ENCODE measurements at places on chromosomes 11 and 22.

GRCh38 chr22:42078469-42079318, 806 bp upstream of the SMDT1 start:
- DNase-seq: no peak

GRCh38 chr11:15161790-15162189, 47.1 kb downstream of the INSC start:
- no peak for DNase-seq

- no peak for DNase-seq
These were observed 49.2 kb upstream of the EMID1 start for GRCh38 chr22:29156507-29156906.

- DNase-seq: no peak
These were observed 87.1 kb downstream of the TENM4 start for GRCh38 chr11:79353706-79354105.

GRCh38 chr11:132848336-132848735, 684.0 kb downstream of the OPCML start:
- DNase-seq: no peak

DNA sequence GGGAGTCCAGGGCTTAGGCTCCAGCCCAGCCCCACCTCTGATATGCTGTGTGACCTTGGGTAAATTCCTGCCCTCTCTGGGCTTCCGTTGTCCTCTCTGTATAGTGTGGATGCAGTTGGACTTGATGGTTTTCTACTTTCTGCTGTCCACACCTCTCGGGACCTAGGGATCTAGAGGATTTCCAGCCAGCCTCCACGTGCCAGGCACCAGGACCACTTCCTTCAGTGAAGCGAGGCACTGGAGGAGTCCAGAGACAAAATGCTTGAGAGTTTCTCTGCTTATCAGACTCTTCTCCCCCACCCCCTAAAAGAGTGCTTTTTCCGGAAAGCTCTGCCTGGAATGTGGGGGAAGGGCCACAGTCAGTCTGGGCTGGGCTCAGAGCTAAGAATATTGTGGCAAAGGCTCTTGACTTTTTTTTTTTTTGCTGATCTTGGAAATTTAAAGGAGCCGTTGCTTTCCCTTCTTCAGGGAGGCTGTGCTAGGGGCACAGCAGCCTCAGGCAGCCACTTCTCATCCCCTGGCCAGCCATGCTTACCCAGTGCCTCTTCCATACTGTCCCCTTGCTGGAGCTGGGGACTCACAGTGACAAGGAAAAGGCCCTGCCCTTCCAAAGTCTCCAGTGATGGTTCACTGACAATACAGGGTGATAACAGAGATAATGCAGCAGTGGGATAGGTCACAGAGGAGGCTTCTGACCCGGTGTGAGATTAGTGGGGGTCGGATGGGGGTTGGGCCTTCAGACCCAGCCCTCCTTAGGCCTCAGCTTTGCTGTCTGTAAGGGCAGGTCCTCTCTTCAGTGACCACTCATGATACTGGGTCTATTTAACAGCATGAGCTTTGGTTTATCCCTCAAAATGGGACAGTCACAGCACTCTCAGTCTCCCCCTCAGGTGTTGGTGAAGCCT, 2.9 kb upstream of the SERPINH1 start:
- DNase-seq: no peak

DNA sequence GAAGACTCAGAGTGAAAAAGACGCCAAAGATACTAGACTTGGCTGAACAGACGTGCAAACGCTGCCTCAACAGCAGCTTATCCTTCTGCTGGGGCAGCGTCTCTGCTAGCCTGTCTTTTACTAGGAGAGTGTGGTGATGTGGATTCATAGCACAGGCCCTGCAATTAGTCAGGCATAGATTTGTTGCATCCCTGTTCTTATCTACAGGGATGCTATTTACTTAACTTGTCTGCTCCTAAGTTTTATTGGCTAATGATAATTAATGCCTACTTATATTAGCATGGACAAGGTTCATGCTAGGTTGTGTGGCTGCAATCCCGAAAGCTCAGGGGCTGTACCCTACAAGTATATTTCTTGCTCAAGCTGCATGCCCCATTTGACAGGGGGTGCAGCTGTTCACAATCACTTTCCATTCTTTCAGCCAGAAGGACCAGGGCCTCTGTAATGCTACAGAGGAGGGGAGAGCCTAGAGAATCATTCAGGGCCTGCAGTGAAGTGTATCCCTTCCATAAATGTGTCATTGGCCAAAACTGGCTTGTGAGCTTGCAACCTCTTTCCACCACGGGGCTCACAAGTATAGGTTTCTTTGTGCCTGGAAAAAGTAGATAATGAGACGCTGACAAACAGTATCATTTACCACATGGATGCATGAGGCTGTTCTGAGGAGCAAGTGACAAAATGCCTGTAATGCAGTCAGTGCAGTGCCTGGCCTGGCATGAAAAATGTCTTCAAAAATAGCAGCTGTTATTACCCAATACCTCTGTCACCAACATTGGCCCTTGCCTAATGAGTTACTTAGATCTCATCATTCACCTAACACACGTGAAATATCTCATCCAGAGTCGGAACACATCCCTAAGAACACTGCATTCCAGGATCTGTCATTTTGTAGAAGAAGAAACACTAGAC, 685.8 kb upstream of the API5 start:
- DNase-seq: no peak

GRCh38 chr11:96232132-96232531, 110.9 kb downstream of the MAML2 start:
- DNase-seq: no peak

DNA sequence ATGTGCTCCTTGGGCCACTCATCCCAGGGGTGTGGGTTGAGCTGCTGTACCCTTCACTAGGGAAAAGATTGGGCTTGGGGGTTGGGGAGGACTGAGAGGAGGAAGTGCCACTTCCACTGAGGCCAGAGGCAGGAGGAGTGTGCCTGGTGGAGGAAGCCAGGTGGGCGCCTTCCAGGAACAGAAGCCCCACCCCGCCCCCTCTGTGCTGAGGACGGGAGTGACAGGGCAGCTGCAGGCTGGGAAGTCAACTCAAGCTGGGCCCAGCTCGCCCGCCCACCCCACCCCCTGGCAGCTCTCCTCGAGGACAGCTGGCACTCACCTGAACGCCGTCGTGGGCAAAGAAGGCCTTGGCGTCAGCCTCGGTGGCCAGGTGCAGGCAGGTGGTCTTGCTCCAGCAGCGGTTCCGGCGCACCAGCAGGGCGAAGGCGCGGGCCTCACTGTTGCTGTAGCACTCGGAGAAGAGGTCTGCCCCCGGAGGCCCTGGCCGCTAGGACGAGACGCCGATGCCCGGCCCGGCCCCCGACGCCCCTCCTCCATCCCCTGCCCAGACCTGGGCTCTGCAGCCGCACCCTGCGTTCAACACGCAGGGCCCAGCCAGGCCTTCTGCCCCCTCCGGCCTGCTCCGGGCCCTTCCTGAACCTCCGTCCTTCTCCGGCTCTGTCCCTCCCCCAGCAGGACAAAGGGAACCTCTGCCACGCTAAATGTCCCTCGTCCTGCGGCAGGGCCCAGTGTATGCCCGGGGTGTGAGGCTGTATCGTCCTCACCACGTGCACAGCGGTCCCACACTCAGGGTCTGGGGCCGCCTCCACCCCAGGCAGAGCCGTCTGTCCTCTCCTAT, 13.4 kb downstream of the TSSC4 start:
- DNase-seq: no peak

GRCh38 chr11:95799546-95799945, 9.2 kb downstream of the CEP57 start:
- DNase-seq: no peak

GRCh38 chr11:92329137-92329536, 104.5 kb downstream of the FAT3 start:
- DNase-seq: no peak

GRCh38 chr11:36015799-36016198, 71.9 kb downstream of the LDLRAD3 start:
- no peak for DNase-seq

DNA sequence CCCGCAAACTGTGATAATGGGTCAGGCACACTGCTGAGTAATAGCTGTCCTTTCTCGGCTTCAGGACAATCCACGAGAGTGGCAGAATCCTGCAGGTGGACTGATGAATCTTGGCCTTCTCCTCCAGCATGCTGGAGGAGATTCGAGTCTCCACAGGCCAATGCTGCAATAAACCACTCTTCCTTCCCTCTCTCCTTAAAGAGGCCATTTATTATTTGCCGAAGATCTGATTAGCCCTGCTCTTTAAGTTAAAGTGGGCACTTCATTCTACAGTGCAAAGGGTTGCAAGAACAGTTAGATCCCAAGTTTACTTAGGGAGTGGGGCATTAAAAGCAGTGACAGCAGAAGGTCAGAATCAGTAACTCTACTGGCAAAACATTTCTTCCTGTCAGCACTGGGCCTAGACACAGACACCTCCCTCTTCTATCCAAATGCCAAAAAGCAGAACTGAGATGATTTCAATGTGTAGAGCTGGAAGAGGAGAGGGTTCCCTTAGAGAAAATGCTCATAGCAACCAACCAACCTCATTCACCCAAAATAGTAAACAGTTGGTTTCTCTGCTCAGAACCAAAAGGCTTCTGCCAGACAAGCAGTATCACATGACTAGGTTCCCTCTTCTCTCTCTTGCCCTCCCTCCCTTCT, 121.7 kb downstream of the SGSM3 start:
- no peak for DNase-seq

- no peak for DNase-seq
These were observed 30.5 kb downstream of the NEFH start for GRCh38 chr22:29510542-29510941.

GRCh38 chr11:83727251-83727650, 441.1 kb upstream of the CCDC90B start:
- DNase-seq: no peak

DNA sequence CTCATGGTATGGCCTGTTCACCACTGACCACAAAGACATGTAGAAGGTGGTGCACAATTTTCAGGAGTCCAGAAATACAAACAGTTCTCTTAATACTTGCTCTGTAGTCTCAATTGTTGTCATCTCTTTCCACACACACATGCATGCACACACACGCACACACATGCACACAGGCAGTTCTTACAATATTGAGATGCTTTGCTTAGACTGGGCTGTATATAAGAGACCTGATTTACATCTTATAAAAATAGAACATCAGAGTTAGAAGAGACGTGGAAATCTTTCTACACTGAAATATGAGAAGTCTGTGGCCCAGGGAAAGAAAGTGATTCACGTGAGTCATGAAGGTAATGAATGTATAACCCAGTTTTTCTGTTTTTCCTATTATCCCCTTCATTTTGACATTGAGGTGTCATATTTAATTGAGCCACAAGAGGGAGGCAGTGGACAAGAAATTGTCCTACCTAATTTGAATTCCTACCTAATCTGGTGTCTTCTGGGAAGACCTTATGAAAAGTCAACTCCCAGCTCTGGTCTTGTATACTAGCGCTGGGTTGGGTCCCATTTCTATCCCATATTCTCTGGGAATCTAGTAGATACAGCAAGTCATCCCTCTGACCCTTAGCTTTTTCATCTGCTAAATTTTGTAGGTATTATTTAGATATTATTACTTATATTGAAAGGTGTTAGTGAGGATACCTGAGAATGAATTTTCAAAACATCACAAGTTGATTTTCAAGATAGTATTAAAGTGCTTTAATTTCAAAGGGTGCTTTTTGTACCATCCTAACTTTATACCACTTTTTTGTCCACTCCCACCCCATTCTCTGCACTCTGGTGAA, 14.9 kb upstream of the MS4A4A start:
- no peak for DNase-seq

GRCh38 chr11:19576054-19576453, 136.6 kb upstream of the NAV2 start:
- DNase-seq: no peak

- DNase-seq: no peak
These were observed 116.2 kb downstream of the KIAA1671 start for GRCh38 chr22:25068707-25069106.

DNA sequence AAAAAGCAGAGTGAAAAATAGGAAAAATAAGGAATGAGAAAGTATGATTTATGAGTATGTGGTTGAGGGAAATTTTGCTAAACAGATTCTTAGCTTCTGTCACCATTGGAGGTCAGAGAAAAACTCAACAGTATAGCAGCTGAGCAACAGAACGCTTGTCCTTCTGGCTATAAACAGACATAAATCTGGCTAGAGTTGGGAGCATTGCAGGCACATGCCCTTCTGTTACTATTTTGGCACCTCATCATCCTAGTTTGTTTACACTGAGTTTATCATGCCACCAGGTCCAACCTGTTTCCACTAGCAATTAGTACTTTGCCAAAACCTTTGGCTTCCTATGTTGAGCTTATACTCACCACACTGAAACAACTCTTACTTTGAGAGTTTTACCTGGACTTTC, 6.9 kb downstream of the UBE4A start:
- DNase-seq: no peak

- DNase-seq: no peak
These were observed 97.1 kb downstream of the TSPAN18 start for GRCh38 chr11:44823868-44824267.

DNA sequence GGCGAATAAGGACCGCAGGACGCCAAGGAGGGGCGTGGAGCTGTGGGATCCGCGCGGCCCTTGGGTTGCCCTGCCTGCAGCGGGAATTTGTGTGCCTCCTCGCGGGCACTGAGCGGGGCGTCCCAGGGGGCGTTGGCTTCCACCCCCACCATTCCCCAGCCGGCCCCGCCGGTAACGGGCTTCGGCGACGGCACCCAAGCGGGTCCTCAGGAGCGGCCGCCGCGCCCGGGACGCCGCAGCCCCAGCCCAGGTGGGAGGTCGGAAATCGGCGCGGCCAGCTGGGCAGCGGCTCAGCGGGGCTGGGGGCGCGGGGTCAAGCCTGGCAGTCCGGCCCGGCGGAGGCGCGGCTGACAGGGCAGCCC, 320 bp downstream of the CLTCL1 start:
- DNase-seq: no peak

- DNase-seq: no peak
These were observed 31.6 kb downstream of the AMOTL1 start for GRCh38 chr11:94799726-94800125.

DNA sequence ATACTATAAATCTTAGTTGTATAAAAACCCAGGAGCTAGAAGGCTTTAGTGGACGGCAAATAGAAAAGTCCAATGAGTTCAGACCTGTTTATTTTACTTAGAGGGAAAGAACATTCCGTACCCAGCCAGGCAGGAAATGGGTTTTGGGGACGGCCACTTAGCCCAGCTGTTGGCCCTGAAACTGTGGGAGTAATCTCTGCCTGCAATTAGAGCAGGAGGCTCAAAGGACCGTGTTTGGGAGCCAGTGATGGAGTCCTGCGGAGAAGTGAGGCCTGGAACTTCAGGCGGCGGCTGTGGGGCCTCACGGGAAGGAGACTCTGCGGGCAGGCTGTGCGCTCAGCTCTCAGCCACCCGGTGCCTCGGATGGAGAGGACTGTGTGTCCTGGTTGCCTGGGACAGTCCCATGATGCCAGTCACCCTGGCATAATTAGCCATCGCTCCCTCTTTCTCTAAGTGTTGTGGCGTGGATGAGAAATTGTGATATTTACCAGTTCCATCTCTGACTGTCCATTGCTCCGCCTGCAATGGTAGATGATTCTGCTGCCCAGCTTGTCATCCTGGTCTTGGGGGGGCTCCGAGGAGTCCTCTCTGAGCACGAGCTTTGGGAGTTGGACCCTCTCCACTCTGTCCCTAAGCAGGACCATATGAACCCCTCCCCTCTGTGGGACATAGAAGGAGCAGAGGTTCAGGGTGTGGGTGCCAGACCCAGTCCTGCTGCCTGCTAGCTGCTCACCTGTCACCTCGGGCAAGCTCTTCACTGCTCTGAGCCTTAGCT, 530.3 kb downstream of the TBC1D22A start:
- no peak for DNase-seq

All from NCI-H2081 treated with DMSO at 0.1 percent for 48 hours (cell line).